ENCODE measurements at places on chromosomes 5 and 9. TPM values are rescaled to one million over a fixed set of nuclear protein-coding genes. Genes with fewer than 3 reads are reported as not detected.

GRCh38 chr5:158456756-158457155 lies 597.8 kb upstream of the CLINT1 start:
- no peak for DNase-seq

GRCh38 chr9:11915699-11916098 lies 777.5 kb upstream of the TYRP1 start:
- no peak for DNase-seq

DNA sequence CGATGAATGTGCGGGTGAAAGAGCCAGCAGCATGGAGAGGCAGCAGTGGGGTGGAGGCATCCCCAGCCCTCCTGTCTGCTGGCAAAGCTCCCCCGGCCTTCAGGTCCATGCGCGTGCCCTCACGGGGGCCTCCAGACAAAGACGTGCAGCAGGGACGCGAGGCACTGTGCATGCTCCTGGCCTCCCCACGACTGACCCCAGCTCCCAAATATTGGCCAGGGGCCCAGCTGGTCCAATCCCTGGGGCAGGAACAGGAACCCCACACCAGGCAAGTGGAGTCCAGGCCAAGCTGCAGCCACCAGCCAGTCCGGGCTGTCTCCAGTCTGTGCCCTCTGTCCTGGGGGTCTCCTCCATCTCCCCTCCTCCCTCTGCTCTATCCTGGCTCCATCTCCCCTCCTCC lies 33.5 kb upstream of the LRRC14B start:
- DNase-seq = no peak

DNA sequence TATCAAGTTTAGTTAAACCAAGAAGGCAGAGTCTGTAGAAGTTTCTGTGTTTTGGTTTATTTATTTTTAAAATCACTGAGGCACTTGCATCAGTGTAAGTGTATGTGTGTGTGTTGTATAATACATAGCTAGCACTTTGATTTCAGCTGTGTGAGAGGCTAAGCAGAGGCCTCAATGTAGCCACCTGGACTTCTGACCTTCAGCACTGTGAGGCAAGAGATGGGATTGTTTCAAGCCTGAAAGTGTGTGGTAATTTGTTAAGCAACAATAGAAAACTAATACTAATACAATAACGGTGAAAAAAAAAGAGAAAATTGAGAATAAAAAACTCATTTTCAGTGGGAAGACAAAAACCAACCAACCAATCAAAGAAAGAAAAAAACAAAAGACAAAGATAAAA lies 327.3 kb downstream of the CDH18 start:
- DNase-seq = no peak

GRCh38 chr5:81409896-81410295 lies 16.0 kb upstream of the ACOT12 start:
- no peak for DNase-seq

The ARHGEF39 gene
- total RNA-seq = 0.27 TPM

The LTC4S gene
- 10.9 TPM for total RNA-seq

DNA sequence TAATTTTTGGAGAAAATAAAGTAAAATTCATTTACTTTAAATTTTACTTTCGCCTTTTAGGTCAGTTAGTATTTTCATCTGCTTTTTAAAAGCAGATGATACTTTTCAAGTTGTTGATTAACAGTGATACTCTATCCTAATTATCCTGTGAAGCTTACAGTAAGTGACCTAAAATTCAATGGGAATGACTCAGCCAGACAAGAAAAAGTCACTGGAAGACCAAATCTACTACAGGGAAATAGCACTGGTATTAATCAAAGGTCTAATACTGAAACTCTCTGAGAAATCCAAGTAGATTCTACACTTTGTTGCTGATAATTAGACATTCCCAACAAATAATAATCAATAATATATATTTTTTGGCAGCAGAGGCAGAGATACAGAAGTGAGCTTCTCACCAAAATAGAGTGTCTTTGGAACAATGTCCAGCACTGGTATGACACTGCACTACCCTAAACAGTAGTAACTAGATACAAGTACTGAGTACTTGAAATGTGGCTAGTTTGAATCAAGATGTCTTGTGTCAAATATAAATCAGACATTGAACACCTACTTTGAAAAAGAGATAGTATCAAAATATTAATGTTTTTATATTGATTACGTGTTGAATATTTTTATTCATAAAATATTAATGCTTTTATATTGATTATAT lies 22.8 kb upstream of the ELL2 start:
- no peak for DNase-seq

The RAB3C gene
- 1.2 TPM for total RNA-seq

DNA sequence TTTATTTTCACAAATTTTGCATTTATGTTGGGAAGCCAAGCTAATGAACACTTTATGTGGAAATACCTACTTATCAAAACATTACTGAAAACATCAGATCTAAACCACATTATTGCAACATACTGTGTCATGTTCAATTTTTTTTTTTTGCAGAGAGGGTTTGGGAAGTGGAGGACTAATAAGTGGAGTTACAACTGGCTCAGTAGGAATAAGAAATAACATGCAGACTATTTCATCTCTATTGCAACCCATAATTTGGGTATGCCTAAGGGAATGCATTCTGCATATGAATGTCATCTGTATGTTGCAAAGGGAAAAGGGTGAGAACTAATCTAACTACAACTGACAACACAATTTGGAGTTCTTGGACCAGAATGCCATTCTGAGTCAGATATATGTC lies 41.8 kb downstream of the APC start:
- DNase-seq = no peak

- DNase-seq = no peak
Measured at GRCh38 chr9:79574781-79575180, 3.0 kb downstream of the TLE4 start.

All from left ventricle myocardium inferior (tissue), 1 donor.